Fibroblast of the aortic adventitia (primary cell): ENCODE measurements at places on chromosomes 3 and 15. TPM values are rescaled to one million over a fixed set of nuclear protein-coding genes. Genes with fewer than 3 reads are reported as not detected.

- DNase-seq = peak; percentile 77
These were observed 2.0 kb upstream of the ZBTB47 start for GRCh38 chr3:42651248-42652091.

IL17RD gene
- total RNA-seq = 9.5 and 13.6 TPM in 2 replicates

GRCh38 chr3:120645083-120645845 is 36.8 kb downstream of the HGD start:
- DNase-seq = no peak

DNA sequence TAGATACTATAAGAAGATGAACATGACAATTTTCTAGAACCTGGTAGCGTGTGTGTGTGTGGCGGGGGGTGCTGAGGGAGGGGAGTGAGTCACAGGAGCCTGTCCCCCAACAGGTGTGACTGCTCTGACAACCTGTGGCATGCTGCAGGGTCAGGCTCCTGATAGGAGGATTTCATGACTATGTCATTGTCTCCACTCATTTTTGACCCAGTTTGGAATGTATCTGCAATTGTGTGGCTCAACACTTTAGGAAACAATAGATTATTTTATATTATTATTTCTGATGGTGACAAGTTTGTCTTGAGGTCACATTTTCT is 9.3 kb upstream of the VILL start:
- DNase-seq = no peak

- DNase-seq = no peak
These were observed 75.8 kb upstream of the UMPS start for GRCh38 chr3:124654470-124654845.

- no peak for DNase-seq
These were observed 169.0 kb upstream of the IL12A start for GRCh38 chr3:159819676-159820075.

DNA sequence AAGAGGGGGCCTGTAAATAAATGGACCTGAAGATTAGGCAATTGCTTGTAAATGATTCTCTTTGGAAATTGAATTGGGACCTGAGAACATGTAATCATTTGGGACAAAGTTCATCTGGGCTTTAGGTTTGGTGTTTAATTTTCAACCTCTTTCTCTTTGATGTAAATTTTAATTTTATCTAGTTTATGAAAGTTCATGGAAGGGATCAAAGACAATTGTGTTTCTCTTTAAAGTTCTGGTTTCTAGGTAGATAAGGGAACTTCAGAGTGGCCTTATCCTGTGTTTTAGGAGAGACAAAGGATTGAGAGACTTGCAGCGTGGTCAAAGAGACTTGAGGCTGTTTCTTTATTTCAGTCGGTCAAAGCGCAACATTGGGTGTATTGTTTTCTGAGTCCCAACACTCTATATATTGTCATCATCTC is 1108.3 kb downstream of the TBL1XR1 start:
- no peak for DNase-seq

DNA sequence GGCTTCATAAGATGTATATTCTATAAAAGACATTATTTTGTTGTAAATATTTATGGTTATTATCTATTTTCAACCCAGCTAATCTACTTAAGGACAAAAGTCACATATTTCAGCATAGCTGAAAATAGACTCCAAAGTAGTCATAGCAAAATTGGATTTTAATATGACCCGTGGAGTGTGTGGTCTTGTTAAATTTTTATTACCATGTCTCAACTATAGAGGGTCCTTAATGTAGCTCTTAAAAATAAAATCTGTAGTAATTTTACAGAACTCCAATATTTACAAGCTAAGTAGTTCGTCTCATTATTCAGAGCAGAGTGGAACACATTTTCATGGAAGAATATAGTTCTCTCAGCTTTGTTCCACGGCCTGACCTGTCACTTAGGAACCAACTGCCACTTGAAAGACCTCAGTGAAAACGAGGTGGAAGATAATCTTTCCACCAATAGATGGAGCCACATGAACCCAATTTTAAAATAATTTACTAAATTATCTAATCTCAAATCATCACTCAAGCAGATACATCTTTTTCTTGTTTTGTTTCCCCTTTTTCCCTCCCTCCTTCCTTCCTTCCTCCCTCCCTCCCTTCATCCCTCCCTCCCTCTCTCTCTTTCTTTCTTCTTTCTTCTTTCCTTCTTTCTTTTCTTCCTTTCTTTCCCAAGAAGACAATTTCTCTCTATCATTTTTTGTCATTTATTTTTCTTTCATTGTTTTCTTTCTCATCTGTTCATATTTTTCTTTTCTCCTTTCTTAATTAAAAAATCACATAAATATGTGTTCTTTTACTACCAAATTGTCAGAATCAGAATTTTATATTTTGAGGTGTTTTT is 97.2 kb downstream of the CLDN1 start:
- DNase-seq = peak; percentile 51

GRCh38 chr3:189317911-189318310 is 146.1 kb downstream of the TPRG1 start:
- DNase-seq = no peak

- DNase-seq = no peak
These were observed 14.6 kb downstream of the RNF123 start for GRCh38 chr3:49703956-49704355.

DNA sequence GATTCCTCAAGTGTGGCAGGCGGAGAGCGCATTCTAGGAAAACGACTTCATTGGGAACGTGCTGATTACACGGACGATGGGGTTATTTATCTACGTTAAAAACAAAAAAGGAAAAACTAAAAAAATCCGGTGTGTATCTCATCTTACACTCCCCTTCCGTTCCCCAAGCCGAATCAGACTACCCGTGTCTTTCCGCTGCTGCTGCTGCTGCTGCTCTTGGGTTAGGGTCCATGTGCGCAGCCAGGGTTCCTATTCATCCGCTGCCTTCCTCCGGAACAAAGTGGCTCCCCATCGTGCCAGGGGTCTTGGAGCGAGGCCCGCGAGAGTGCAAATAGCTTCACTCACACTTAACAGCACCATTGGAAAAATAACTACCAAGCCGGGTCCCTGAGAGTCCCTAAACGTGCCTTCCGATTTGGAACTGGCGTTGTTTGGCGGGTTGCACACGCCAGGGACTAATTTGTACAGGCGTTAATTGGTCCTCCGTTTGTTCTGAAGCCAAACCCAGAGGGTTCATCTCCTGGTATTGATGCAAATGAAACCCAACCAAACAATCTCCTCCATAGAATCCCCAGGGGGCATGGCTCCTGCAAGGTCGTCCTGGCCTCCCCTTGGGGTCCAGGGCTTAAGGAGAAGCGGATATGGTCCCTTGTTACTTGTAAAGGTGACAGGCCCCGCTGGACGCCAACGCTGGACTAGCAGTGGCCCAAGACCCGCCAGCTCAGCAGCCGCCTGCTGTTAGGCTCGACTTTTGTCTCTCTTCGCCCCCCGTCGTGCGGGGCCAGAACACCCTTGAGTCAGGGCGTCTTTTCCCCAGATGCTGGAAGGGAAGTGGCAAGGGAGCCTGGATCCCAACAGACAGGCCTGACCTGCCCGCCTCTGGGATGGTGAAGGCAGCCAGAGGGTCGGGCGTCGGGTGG is 11.0 kb upstream of the ONECUT1 start:
- DNase-seq = no peak

DNA sequence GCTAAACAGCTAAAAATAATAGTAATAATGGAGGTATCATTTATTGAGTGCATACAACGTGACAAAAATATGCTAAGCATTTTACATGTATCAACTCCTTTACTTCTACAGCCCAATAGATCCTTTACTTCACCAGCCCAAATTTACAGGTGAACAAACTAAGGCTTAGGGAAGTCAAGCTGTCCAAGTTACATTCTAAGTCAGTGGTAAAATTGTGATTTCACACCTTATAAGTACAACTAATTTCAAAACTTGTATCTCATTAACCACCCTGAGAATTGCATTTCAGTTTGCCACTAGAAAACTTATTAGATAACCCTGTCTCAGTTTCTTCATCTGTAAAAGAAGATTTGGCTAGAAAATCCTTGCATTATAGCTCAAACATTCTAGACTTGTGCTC is 10.7 kb downstream of the SLC33A1 start:
- DNase-seq = no peak

- no peak for DNase-seq
These were observed 23.1 kb downstream of the DAPK2 start for GRCh38 chr15:64023220-64023619.

DNA sequence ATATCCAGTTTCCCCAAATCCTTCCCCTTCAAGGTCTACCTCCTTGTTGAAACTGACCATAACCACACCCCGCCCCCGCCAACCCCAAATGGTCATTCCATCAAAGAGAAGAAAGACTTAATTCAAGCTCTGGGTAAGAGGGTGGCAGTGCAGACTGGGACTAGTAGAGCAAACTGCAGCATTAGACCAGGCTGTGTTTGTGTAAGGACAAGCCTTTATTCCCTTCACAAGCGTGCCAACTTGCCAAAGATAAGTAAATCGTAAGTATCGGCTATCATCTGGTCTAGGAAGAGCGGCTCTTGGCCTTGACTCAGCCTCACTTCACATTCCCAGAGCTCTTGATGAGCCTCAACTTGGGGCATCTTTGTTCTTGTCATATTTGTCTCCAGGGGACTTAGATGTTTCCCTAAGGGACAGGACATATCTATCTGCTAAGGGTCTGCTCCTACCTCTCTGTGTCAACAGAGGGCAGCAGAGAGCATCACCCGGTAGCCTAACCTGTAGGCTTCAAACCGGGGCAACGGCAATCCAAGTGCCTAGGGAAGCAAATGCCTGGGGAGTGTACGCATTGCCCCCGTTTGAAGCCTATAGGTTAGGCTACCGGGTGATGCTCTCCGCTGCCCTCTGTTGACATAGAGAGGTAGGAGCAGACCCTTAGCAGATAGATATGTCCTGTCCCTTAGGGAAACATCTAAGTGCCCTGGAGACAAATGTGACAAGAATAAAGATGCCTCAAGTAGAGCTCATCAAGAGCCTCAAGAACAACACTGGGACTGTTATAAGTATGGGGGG is 8.9 kb upstream of the MAP3K13 start:
- DNase-seq = peak; percentile 46
